ENCODE measurements at places on chromosomes 4 and X.

- DNase-seq: no peak
Measured at GRCh38 chr4:155612074-155612473, 54.6 kb upstream of the GUCY1A1 start.

GRCh38 chr4:16196482-16197393, 29.5 kb downstream of the TAPT1 start:
- no peak for DNase-seq

GRCh38 chr4:60619531-60620305, 580.4 kb upstream of the ADGRL3 start:
- DNase-seq: no peak

GRCh38 chr4:69154021-69154420, 57.7 kb downstream of the UGT2B7 start:
- DNase-seq: no peak

DNA sequence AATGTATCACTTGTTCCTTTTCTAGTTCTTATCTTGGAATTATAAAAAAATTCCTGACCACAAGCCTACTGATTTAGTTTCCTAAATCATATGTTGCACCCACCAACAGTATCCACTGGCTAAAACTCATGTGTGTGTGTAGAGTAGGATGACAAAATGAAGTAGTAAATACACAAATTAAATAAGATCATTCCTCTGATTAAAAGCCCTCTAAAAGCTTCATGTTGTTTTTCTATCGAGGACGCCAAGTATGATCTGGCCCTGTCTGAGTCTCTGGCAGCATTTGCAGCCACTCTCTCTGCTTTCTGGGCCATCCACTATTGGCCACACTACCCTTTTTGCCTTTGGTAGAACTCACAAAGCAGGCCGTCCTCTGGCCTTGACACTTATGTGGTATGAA, 183.4 kb downstream of the PACRGL start:
- no peak for DNase-seq

GRCh38 chr4:79833857-79834256, 239.2 kb downstream of the ANTXR2 start:
- DNase-seq: no peak

DNA sequence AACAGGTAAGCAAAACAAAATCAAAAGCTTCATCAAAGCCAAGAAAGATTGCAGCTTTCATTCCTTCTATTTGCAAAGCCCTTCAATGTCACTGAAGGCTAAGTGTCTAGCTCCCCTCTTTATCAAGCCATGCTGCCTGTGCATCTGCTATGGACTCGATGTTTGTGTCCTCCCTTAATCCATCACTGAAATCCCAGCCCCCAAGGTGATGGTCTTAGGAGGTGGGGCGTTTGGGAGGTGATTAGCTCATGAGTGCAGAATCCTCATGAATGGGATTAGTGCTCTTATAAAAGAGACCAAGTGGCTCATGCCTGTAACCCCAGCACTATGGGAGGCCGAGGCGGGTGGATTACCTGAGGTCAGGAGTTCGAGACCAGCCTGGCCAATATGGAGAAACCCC, 6.9 kb upstream of the TRIM2 start:
- DNase-seq: no peak

DNA sequence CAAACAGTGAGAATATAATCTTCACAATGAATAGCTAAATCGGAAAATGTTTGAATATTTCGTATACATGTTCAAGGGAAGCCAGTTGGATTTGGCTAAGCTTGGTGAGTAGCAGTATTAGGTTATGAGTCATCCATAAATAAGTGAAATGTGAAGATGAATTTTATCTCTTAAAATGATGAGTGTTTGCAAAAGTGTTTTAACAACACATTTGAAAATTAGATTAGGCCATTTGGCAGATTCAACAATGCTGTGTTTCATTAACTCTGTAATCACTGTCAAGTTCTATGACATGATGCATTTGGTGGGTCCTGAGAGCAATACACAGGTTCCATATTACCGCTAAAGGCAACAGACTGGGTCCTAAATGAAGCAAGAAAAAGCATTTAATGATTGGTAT, 301.9 kb upstream of the PRPS2 start:
- no peak for DNase-seq

DNA sequence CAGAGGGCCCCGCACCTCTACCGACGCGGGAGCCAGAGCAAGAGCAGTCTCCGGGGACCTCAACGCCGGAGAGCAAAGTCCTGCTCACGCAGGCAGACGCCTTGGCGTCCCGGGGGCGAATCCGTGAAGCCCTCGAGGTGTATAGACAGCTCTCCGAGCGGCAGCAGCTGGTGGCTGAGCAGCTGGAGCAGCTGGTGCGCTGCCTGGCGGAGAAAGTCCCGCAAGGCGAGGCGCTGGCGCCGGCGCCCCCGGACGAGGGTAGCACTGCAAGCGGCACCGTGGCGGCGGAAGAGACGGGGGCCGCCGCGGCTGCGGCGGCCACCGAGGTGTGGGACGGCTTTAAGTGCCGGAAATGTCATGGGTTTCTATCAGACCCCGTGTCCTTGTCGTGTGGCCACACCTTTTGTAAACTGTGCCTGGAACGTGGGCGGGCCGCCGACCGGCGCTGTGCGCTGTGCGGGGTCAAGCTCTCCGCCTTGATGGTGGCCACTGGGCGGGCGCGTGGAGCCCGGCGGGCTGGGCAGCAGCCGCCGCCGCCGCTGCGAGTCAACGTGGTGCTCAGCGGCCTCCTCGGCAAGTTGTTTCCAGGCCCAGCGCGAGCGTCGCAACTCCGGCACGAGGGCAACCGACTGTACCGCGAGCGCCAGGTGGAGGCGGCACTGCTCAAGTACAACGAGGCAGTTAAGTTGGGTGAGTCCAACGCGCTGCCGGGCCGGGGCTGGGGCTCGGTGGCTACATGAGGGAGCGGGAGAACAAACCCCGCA, 672 bp downstream of the LONRF3 start:
- peak; percentile 16 for DNase-seq

DNA sequence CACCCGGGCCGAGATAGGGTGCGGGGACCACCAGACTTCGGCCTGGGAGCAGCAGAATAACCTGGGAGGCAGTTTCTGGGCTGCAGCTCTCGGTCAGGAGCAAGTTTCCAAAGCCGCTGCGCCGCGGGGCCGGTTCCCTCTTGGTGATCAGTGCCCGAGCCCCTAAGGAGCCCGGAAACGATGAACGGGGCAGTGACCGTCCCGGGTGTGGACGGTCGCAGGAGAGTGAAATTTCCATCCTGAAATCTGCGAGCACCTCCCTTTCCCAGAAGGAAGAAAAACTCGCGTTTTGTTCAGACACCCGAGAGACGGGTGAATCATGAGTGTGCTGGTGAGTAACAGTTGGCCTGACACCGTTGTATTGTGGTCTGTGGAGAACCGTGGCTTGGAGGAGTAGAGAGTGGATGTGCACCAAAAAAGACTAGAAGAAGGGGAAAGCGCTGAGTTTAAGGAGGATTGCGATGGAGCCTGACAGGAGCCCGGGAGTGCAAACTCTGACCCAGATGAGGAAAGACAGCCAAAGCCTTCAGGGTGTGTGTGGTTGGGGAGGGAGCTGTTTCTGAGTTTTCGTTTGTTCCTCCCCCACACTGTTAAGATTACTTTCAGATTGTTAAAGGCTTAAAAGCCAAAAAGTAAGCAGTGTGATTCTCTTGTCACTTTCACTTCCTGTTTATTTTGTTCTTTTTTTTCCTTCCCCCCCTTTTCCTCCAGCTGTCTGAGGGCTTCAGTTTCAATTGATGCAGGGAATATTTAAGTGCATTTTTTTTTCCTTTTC, 828 bp downstream of the MCUB start:
- DNase-seq: peak; percentile 40

- no peak for DNase-seq
Measured at GRCh38 chr4:68193194-68193593, 52.3 kb downstream of the TMPRSS11B start.

GRCh38 chr4:147996859-147997258, 265.0 kb downstream of the ARHGAP10 start:
- DNase-seq: no peak
